ENCODE measurements at places on chromosomes 3 and 15.

DNA sequence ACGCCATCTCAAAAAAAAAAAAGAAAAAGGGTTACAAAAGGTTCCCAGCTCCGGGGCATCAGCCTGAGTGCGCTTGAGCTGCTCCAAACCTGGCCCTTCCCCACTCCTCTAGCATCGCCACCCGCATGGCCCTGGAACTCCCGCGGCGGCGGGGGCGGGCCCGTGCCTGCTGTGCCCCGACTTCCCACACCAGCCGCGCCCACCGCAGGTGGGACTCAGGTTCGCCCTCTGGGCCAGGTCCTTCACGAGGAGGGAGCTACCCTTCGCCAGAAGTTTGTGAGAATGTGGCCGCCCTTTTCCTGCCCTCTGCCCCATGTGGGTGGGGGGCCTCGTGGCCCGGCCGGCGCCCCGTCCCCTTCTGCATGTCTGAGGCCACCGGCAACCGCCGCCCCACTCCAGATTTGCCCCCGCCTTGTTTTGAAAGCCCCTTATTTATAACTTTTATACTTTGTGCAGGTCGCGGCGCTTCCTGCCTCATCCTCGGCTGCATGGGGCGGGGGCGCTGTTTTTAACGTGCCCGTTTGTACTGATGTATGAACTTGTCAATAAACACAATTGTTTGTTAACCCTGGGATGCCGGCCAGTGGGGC lies 507 bp upstream of the JMJD7 start:
- H3K27me3 ChIP-seq, result no peaks in the 10 kb centered on the region
- DNase-seq, result peak; percentile 22
- no peak overlapping the region for H3K27ac ChIP-seq
- H3K4me1 ChIP-seq, result peaks cover 12% of the 10 kb centered on the region

DNA sequence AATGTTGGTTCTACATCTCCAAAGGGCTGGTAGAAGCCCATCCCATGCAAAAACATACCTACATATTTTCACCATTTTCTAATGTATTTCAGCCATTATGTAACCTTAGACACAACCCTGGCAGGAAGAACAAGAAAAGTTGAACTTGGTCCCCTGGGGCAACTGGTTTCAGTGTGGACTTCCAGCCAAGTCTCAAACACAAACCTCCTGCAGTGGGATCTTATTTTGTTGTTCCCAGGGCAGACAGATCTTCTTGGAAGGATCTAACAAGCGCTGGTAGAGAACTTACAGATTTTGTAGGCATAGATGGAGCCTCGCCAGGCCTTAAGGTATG lies 96.3 kb downstream of the ADAMTS17 start:
- no peak overlapping the region for H3K4me3 ChIP-seq
- no peaks in the 10 kb centered on the region for H3K27me3 ChIP-seq
- peaks cover 3% of the 10 kb centered on the region for H3K4me1 ChIP-seq

GRCh38 chr3:73954506-73954905 lies 329.8 kb upstream of the PDZRN3 start:
- no peaks in the 10 kb centered on the region for H3K27me3 ChIP-seq
- no peaks in the 10 kb centered on the region for H3K36me3 ChIP-seq
- H3K4me1 ChIP-seq, result no peaks in the 10 kb centered on the region
- H3K27ac ChIP-seq, result no peak overlapping the region
- H3K4me3 ChIP-seq, result no peak overlapping the region
- no peak for DNase-seq

DNA sequence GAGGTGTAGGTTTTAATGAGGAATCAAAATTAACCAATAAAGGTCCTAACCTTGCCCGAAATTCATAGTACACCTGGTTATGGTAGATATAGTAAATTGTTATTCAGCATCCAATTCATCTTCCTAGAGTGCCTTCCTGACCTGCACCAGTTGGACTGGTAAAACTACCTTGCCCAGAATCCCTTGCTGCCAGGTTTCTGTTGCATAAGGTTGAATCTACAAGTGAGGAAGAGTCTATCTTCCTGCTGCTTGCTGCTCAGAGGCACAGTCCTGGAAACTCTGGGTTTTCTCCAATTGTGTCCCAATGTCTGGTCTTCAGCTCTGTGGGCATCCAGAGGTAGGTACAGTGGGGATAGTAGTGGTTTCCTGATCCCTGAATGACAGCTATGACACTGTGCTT lies 17.3 kb downstream of the CCDC54 start:
- H3K27ac ChIP-seq, result no peak overlapping the region
- peaks cover 3% of the 10 kb centered on the region for H3K27me3 ChIP-seq
- no peak for DNase-seq
- H3K36me3 ChIP-seq, result no peaks in the 10 kb centered on the region
- no peaks in the 10 kb centered on the region for H3K4me1 ChIP-seq

- no peaks in the 10 kb centered on the region for H3K4me1 ChIP-seq
- H3K36me3 ChIP-seq, result no peaks in the 10 kb centered on the region
- no peak overlapping the region for H3K27ac ChIP-seq
- no peak overlapping the region for H3K4me3 ChIP-seq
Observed at GRCh38 chr3:52986049-52986448, 59.8 kb downstream of the SFMBT1 start.

DNA sequence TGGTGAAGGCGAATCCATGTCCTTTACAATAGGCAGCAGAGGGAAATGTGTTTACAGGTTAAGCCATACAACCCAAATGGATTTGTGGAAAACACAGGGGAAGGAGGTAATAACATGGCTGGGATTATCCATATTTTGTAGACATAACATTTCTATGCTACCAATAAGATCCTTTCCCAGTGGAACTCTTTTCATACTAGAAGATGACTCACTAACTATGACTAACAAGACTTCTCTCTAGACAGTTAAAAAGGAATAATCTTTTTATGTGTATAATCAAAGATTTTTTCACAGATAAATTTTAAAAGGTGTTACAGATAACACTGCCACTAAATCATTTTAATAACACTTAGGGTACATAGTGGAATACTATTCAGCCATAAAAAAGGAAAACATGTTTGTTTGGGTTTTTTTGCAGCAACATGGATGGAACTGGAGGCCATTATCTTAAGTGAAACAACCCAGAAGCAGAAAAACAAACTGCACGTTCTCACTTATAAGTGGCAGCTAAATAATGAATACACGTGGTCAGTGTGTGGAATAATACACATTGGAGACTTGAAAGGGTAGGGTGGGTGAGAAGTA lies 39.6 kb downstream of the VPS13C start:
- peaks cover 11% of the 10 kb centered on the region for H3K36me3 ChIP-seq
- no peak for DNase-seq
- H3K4me3 ChIP-seq, result no peak overlapping the region
- no peak overlapping the region for H3K27ac ChIP-seq

GRCh38 chr3:171980578-171981270 lies 58.7 kb upstream of the FNDC3B start:
- H3K4me1 ChIP-seq, result no peaks in the 10 kb centered on the region
- H3K27me3 ChIP-seq, result no peaks in the 10 kb centered on the region

GRCh38 chr3:120569222-120570057 lies 26.7 kb upstream of the NDUFB4 start:
- no peak overlapping the region for H3K4me3 ChIP-seq
- H3K36me3 ChIP-seq, result no peaks in the 10 kb centered on the region
- H3K27ac ChIP-seq, result no peak overlapping the region
- no peaks in the 10 kb centered on the region for H3K27me3 ChIP-seq

DNA sequence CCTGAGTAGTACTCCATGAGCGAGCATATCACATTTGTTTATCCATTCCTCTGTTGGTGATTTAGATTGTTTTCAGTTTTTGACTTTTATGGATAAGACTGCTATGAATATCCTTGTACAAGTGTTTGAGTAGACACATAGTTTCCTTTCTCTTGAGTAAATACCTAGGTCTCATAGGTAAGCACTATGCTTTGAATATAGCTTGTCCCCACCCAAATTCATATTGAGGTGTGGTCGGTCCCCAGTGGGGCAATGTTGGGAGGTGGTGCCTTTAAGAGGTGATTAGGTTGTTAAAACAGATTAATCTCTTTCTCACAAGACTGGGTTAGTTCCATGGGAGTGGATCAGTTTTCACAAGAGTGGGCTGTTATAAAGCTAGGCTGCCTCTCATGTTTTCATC lies 42.8 kb downstream of the CDCP1 start:
- H3K27ac ChIP-seq, result no peak overlapping the region
- H3K27me3 ChIP-seq, result no peaks in the 10 kb centered on the region
- H3K4me3 ChIP-seq, result no peak overlapping the region

DNA sequence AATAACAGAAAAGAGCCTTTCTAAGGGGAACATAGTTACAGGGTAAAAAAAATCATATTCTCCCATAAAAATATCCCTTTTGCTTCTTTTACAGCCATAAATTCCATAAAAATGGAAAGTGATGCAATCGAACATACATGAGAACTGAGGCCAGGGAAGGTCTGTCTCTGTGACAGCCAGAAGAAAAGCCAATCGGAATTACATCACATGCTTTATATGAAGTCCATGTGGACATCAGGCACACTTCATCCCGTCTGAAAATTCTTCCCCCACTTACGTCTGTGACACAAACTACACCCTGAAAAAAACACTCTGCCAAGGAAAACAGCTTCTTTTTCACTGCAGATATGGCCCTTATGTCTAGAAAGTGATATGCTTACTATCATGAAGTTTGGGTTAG lies 323.5 kb downstream of the ERC2 start:
- no peaks in the 10 kb centered on the region for H3K4me1 ChIP-seq
- no peak for DNase-seq
- no peaks in the 10 kb centered on the region for H3K27me3 ChIP-seq
- H3K36me3 ChIP-seq, result no peaks in the 10 kb centered on the region
- H3K27ac ChIP-seq, result no peak overlapping the region

DNA sequence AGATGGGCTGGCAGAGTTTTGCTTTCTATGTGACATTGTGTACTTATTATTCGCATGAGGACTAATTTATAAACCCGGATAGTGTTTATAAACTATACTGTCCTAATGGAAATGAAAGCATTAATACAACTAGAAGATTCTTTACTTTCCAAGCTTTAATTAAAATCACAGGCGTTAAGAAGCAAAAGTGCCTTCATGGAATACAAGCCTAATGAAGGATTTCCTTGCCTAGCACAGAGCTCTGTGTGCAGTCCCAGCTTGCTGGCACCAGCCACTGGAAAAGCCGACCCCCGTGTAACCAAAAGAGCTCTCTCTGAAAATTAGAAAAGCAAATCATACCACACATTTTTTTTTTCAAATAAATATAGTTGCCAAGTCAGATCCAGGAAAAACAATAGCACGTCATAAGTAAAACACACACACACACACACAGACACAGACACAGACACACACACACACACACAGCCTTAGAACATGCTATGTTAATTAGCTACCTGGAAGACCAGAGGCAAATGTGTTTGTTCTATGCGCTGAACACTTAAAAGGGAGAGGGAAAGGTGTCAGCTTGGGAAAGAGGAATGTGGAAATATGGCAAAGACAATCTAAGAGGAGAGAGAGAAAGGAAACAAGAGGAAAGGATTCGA lies 1084.2 kb downstream of the TUSC7 start:
- no peak overlapping the region for H3K4me3 ChIP-seq
- H3K36me3 ChIP-seq, result no peaks in the 10 kb centered on the region
- DNase-seq, result peak; percentile 4
- no peak overlapping the region for H3K27ac ChIP-seq
- H3K4me1 ChIP-seq, result no peaks in the 10 kb centered on the region
- no peaks in the 10 kb centered on the region for H3K27me3 ChIP-seq

DNA sequence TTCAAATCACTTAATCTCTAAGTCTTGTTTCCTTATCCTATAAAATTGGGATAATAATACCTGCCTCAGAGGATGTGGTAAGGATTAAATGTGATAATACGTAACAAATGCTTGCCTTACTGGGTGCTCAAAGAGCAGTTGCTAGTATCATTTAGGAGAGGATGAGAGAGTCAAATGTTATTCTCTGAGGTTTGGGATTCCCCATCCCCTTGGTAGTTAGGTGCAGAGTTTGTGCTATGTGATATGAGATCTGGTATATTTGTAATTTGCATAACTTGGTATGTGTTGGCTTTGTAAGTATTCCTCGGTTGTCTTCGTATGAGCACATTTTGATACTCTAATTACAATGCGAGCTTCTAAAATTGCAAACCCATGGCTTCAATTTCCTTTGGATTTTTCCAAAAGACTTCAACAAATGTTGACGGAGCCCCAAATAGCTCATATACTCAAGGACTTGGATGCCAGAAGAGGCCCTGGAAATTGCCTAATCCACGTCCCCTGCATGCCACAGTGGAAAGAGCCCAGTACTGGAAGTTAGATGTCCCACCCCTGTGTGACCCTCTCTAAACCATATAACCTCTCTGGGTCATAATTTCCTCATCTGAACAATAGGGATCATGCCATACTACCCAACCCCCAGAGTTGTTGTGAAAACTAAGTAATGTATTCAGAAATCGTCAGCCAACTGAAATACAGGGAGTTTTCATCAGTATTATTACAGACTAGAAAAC lies 85.0 kb downstream of the FBN1 start:
- H3K4me1 ChIP-seq, result no peaks in the 10 kb centered on the region
- H3K27me3 ChIP-seq, result no peaks in the 10 kb centered on the region
- H3K27ac ChIP-seq, result no peak overlapping the region
- no peak for DNase-seq

- no peaks in the 10 kb centered on the region for H3K27me3 ChIP-seq
- DNase-seq, result no peak
- H3K36me3 ChIP-seq, result no peaks in the 10 kb centered on the region
- no peaks in the 10 kb centered on the region for H3K4me1 ChIP-seq
- H3K4me3 ChIP-seq, result no peak overlapping the region
- H3K27ac ChIP-seq, result no peak overlapping the region
Observed at GRCh38 chr3:189517981-189518380, 113.2 kb upstream of the TP63 start.

DNA sequence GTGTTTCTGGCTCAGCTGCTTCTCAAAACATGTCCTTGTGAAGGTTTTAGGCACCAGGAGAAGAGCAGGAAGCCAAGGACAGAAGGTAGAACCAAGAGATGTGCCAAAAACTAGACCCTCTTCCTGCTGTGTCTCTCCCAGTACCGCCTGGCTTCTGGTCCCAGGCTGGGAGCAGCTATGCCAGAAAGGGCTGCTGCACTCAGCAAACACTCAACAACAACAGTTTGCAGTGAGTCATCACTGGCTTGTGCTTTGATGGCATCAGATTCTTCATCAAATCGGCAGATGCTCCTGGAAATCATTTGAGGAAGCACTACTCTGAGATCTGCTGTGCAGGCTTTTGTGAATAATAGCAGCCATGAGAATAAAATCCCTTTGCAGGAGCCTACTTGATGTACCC lies 63.2 kb downstream of the DGKG start:
- no peaks in the 10 kb centered on the region for H3K36me3 ChIP-seq
- no peak for DNase-seq
- no peak overlapping the region for H3K27ac ChIP-seq
- H3K4me1 ChIP-seq, result no peaks in the 10 kb centered on the region
- no peak overlapping the region for H3K4me3 ChIP-seq

All from large intestine (tissue), 12 donors.